ENCODE measurements at places on chromosomes 4 and X.

DNA sequence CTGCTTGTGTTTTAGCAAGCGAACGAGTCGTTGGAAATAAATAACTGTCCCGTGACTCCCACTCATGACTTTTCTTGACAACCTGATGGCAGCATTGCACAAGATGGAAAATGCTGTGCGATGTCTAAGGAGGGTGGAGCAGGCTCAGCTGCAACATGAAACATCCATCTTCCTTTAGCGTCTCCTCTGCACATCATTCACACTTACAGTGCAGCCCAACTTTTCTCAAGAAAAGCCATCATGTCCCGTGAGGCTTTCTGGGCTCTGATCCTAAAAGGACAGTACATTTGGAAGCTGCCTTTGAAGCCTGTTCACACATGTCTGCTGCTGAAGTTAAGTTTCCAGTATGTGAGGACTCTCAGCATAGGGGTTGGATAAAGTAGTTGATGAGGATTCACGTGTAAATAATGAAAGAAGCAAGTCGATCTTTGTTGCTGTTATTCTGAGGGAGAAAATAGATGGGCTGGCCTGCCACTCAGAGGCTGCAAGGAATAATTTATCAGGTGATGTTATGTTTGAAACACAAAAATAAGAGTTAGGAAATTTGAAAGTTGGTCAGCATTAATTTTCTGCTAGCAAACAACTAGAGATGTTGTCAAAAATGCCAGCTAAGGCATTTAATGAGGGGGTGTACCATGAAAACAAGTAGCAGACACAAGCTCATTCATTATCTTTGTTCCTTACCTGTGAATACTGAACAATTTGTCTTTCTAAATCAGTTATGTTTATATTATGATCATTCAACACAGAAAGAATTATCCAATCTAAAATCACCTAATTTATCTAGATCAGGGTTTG, 328.7 kb upstream of the ZFP42 start:
- no peak for DNase-seq

- DNase-seq: no peak
Observed at GRCh38 chr4:26452565-26453531, 37.4 kb downstream of the CCKAR start.

DNA sequence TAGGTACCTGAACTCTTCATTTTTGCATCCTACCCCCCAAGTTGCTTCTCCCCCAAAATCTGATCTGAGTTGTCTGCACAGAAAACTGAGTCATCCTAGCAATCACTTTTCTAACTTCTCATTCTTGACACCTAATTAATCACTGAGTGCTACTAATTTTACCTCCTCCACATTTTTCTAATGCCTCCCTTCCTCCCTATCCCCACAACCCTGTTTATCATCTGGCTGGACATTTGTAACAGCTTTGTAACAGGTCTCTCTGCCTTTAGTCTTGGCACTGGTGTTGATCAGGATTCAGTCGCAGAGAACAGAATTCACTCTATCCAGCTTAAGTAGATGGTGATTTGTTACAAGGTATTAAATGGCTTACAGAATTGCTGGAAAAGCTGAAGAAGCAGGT, 303.9 kb upstream of the GATB start:
- no peak for DNase-seq

- DNase-seq: no peak
Observed at GRCh38 chr4:125796138-125796537, 481.4 kb downstream of the FAT4 start.

DNA sequence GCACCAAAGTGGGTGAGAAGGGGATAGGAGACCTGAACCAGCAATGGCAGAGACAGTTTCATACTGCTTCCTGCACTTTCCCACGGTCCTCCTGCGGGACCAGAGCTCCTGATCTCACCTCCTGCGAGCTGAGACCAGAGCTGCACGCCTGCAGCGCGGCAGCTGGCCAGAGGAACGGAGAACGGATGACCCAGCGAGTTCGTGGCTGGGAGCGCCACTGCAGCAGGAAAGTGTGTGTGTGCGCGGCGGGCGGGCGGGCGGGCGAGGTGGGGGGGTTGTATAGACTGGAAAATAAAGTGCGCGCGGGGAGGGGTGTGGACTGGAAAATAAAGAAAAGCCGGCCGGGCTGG, 16.5 kb downstream of the MCF2 start:
- DNase-seq: no peak

- no peak for DNase-seq
Observed at GRCh38 chr4:94342694-94343093, at the start of gene HPGDS. Gene HPGDS (minus strand): TSS chr4:94342836. CDS start chr4:94334629, 8,207 bp downstream.

DNA sequence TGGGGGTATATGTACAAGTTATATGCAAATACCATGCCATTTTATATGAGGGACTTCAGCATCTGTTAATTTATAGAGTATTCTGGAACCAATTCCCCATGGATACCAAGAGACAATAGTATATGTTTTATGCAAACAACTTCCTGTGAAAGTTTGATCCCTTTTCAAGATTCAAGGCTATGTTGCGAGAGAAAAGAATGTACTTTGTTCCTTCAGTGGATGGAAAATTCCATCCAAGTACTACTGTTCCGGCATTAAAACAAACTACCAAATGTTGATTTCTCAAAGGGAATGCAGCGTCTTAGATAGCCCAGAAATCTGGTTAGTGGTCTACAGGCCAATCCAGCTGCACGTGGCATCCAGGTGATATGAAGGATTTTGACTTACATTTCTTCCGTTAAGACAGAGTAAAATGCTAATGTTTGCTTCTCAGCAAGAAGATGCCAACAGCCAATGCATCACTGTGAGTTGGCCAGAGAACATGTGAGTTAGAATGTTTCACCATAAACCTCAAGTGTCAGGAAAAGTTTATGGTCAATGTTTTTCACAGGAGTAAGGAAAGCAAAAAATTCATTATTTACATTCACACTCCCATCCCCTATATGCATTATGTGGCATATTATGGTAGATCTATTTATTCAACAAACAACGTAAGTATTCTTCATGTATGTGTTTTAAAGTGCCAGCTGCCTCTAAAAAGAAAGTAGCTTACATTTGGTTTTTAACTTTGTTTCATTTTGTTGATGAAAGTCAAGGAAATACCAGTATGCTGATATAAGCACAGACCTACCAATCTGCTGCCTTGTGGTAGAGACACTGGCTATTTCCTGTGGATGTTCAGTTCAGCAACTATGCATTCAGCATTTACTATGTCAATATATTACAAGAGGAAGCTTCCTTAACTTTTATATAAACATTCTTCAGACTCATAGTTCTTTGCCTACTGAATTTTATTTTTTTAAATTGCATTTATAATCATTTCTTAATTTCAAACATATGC, 44.4 kb downstream of the METTL14 start:
- no peak for DNase-seq

All from RPMI8226 (cell line).